ENCODE measurements at places on chromosomes 12 and 14. TPM values are rescaled to one million over a fixed set of nuclear protein-coding genes. Genes with fewer than 3 reads are reported as not detected.

CD4 gene
- 2.2 TPM for total RNA-seq

GZMH gene
- total RNA-seq: not detected

DNA sequence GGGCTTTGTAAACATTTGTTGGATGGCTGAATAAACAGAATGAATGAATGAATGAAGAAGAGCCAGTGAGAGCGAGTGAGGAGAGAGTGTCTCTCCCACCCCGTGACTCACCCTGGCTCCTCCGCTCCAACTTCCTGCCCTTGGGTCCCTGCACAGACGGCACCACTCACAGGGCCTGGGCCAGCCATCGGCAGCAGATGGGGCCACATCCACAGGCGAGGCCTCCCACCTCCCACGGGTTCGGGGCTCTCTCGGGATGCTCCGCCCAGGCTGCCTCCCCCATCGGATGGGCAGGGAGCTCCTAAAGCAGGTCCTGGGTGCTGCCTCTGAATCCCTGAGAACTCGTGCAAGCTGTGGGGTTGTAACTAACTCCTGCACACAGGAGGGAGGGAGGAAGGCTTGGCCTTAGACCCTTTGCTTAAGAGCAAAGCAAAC is 41.3 kb downstream of the CCNK start:
- peak overlapping the region; percentile 59 for H3K27ac ChIP-seq
- H3K4me1 ChIP-seq: peaks cover 33% of the 10 kb centered on the region
- no peaks in the 10 kb centered on the region for H3K36me3 ChIP-seq
- H3K27me3 ChIP-seq: no peaks in the 10 kb centered on the region

DNA sequence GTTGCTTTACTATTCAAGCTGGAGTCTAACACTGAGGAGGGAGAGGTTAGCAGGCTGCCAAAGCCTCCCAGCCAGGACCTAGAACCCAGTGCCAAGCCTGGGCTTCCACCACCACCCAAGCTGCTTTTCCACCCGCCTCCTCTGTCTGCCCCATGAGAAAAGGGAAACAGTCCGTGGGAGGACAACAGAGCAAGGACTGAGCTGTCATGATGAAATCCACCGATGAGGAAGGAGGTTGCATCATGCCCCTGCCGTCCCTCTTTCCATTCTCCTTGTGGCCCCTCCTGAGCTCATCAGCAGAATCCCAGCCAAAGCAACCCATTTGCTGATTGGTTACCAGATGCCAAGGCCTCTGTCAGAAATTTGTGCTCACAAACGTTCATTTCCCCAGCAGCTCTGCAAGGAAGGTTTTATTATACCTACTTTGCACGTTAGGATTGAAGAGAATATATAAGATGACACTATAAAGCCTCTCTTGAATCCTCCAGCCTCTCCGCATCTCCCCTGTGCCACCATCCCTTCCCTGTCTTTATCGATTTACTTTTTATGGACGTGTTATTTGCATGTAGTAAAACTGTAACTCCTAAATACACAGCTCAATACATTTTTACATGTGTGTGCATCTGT is 6.3 kb upstream of the SERPINA1 start:
- DNase-seq: no peak
- no peaks in the 10 kb centered on the region for H3K27me3 ChIP-seq
- no peaks in the 10 kb centered on the region for H3K36me3 ChIP-seq
- H3K27ac ChIP-seq: no peak overlapping the region
- H3K4me1 ChIP-seq: peaks cover 21% of the 10 kb centered on the region

DNA sequence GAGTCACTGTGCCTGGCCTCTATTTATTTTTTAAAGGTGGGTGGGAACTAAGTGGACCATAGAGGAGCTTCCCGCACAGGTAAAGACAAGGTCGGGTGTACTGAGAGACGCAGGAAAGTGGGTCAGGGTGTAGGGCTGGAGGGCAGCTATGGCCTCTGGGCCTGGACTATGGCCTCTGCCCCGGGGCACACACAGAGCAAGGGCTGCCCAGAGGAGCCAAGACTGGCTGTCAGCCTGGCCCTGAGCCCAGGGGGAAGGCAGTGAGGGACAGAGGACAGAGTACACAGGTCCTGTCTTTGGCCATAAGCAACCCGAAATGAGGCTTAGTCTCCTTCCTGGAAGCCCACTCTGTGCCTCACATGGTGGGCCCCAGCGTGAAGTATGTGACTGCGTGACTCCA is 102.1 kb upstream of the PRB2 start:
- no peak overlapping the region for H3K27ac ChIP-seq
- no peaks in the 10 kb centered on the region for H3K4me1 ChIP-seq
- H3K4me3 ChIP-seq: no peak overlapping the region
- peaks cover 29% of the 10 kb centered on the region for H3K27me3 ChIP-seq
- no peaks in the 10 kb centered on the region for H3K36me3 ChIP-seq
- DNase-seq: no peak

All from GM23338 (cell line).